ENCODE measurements at places on chromosomes 7 and 10.

DNA sequence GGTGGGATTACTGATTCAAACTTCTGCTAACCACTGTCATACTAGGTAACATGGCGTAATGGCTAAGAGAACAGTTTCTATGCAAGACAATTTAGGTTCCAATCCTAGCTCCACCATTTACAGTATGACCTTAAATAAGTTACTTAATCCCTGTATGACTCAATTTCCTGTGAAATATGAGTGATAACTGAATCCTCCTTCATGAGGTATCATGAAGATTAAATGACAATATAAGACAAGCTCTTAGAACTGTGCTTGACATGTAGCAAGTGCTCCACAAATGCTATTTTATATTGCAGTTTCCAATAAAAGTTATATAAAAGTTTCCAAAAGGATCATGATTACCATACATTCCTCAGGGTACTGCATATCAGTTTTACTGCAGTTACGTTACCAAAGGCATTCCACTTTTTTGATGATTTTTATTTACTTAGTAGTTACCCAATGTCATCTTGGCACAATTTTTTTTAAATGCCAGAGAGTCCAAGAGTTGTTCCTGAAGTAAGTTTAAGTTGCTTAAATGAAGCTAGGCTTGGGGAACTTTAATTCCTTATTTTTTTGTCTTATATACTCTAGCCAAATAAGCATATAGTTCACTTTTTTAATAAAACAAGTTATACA, 7.1 kb downstream of the DOCK4 start:
- no peak for DNase-seq

DNA sequence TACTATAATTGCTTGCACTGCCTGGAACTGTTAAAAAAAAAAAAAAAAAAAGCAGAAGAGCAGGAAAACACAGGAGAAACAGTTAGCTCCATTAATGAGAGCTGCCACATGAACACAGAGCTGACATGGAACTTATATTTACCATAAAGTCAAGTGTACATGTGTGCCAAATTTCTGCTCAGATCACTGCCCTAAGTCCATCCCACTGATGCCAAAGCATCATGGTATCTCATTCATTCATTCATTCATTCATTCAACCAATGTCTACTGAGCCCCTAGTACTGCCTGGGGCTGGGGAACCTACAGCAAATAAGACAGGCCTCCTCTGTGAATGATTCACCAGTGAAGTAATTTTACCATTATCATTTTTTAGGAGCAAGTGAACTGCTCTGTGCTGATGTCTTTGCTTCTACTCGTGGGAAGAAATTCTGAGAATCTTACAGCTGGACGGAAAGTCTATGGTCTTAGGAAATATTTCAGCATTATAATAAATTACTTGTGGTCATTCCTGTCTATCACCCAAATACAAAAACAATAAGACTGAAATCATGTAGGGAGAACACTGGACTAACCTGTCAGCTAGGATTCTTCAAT, 58.8 kb upstream of the ABLIM1 start:
- no peak for DNase-seq

- no peak for DNase-seq
These were observed 54.4 kb downstream of the EBF3 start for GRCh38 chr10:129909531-129910256.

DNA sequence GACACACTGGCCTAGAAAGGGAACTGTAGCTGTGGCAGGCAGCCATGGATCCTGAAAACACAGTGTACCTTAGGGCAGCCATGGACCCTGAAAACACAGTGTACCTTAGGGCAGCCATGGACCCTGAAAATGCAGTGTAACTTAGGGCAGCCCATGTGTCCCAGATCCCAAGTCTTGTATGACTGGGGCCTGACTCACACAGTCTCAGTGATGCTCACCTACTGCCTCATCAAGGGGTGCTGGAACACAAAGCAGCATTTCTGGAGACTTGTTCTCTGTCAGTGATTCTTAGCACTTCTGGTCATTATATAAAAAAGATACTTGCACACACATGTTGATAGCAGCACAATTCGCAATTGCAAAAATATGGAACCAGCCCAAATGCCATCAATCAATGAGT, 70.2 kb upstream of the LAMB4 start:
- DNase-seq, result no peak

- no peak for DNase-seq
These were observed 98.5 kb downstream of the TACC2 start for GRCh38 chr10:122087436-122087835.

DNA sequence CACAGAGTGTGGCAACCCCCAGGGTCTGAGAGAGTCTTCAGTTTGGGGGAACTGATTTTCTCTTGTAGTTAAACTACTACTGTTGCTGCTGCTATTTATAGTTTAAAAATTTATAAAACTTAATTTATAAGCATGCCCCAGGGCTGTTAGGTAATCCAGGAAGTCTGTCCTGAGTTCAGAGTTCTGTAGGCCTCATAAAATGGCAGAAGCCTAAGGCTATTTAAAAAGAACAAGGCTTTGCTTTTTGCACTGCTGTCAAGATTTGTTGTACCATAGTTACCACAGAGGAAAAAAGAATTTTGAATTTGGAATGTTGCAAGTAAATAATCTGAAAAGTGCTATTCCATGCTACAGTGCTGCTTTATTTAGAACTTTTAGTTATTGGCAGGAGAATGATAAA, 66.1 kb downstream of the AGK start:
- DNase-seq, result no peak

DNA sequence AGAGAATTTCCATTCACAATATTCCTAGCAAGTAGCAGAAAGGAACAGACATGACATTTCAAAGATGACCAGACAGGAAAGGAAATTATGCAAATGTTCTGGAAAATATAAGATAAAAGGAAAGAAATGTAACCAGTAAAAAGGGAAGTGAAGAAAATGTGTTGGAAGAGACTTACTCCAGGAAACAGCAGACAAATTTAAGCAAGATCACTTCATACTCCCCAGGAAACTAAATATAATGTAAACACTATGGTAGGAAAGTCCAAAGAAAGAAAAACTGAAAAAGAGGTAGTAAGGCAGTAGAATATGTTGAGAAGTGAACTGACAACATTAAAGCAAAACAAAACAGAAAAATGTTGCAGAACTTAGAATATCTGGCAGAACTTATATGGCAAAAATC, 6.4 kb upstream of the ST8SIA6 start:
- no peak for DNase-seq

GRCh38 chr10:82378146-82378545, 503.2 kb downstream of the NRG3 start:
- no peak for DNase-seq

GRCh38 chr10:87752566-87752965, 65.5 kb downstream of the ATAD1 start:
- no peak for DNase-seq

DNA sequence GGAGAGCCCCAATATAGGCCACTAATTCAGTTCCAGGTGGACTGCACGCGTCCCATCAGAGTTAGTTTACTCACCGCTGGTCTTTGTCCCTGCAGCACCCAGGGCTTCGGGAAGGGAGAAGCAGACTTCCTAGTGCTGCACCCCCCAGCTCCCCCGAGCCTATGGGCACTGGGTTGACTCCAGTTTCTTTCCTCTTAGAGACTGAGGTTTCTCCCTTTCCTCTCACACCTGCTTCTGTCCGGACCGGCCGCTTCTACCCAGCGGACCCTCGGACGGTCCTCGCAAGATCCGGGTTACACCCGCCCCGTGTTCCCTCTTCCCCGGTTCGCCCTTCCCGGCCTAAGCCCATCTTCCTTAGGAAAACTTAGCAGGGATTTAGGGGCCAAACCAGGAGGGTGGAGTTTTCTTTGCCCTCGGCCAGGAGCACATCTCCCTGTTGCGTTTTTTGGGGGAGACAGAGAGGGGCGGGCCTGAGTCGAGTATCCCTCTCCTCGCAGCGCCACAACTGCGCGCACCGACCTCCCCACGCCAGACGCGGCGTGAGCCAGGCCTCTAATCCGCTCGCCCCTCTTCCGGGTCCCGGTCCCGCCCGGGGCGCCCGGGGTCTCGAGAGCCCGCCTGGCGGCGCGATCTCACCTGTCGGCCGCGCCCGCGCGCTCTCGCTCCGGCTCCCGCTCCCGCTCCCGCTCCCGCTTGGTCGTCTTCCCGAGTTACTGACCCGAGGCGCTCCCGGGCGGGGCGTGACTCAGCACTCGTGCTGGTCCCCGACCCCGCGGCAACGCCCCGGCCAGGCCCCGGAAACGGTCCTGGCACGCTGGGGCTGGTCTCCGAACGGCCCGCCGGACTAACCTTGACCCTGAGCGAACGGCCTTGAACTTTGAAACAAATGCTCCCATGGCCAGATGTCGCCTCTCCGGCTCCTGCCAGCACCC, at the start of gene AIFM2:
TSS of gene AIFM2 (minus strand) at position 728 of the 932 bp plus-strand sequence. CDS start 8,741 bp downstream, outside the sequence.
- no peak for DNase-seq

DNA sequence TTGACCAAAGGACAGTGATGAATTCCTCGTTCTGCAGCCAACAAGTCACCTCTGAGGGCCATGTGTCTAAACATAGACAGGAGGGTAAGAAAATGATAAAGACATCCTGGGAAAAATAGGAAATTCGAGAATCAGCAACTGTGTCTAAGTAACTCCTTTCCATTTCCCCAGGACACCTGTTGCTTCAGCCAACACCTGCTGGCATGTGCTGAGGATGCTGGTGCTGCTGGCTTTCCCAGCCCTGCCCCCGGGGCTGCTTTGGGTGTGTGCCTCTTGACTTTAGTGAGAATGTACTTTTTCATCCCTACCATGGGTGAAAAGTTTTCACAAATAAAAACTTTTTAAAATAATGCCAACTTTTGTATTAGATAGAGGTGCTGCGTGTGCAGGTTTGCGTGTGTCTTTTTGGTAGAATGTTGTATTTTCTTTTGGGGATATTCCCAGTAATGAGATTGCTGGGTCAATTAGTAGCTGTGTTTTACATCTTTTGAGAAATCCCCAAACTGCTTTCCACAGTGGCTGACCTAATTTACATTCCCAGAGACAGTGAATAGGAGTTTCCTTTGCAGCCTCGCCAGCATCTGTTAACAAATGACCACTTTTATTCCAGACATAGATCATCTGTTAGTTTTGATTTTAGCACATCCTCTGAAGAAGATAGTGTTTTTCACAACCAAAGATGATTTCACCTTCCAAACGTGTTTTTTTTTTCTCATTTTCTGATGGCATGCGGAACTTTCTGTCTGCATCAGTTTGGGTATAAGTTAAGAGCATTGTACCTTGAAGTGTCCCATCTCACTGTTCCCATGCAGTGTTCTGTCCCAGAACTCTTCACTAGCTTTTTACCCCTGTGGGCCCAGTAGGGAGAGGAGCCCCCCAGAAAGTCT, 104.2 kb upstream of the ACBD5 start:
- no peak for DNase-seq

DNA sequence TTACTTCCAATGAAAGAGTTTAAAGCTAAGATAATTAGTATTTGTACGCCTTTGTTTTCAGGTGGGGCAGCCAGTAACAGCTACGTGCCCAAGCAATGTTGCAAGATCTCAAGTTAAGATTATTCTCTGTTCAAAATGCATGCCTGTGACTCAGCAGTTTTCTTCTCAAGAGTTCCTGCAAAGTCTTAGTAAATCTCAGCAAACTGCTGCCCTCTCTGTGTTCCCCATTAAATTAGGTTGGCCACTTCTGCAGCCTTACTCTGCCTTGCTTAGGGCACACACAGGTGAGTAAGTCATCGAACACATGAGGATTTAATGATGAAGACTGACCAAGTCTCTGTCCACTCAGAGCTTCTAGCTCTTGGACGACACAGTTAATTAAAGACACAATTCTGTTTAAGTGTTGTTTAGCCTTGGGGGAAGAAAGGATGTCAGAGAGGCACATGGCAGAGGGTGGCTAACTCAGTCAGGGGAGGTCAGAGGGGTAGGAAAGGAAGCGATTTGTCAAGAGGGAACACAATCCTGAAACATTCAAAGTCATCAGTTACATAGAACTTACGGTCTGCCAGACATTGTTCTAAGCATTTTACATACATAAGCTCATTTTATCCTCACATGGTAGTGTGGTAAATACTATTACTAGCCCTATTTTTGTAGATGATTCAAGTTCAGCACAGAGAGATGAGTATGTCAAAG, 20.2 kb upstream of the SLC35G1 start:
- DNase-seq, result no peak

DNA sequence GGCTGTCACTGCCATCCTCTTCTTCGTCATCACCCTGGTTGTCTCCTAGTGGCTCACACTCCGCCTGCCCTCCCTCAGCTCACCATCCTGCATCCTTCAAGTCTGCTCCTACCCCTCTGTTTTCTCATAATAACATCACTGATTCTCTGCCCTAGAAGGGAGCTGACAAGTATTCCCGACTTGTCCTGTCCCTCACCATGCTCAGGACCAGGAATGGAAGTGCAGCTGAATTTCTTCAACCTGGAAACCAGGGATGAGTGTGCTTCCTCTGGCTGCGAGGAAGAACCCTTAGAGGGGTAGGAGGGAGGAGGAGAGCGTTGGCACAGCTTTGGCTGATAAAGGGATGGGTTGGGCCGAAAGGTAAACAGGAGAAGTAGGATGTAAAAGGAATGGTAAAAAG, 174.8 kb upstream of the GPR26 start:
- DNase-seq, result no peak

DNA sequence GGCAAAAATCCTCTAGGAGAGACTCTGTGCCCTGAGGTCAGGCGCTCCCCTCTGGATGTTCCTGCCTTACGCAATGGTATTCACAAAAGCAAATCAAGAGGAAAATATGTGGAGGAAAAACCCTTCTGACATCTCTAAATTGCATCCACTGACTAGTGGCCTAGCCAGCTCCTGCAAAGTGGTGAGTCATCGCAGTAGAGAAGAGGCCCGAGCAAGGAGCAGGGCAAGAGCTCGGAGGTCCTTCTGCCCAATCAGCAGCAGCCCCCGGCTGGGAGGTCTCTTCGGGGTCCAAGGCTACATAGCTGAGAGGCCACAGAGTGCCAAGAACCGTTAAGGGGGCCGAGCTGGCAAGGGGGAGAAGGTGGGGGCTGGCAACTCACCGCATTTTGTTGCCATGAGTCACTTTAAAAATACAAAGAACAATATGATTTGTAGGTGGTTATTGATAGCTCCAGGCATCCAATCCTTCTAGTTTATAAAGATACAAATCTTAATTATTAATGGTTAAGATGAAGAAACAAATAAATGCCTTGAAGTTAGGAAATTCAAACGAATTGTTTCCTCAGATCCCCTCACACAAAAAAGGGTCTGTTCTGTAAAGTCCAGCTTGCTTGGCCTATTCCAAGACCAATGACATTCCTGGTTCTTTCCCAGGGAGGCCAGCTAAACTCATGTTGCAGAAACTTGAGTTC, 161.6 kb downstream of the PKD1L1 start:
- DNase-seq, result no peak

- no peak for DNase-seq
These were observed 23.6 kb downstream of the DAGLB start for GRCh38 chr7:6423942-6424701.

GRCh38 chr10:121134711-121135110, 283.5 kb downstream of the WDR11 start:
- DNase-seq, result no peak

Measured in left forelimb (tissue), 1 donor.